ENCODE measurements at places on chromosomes 16 and 17.

DNA sequence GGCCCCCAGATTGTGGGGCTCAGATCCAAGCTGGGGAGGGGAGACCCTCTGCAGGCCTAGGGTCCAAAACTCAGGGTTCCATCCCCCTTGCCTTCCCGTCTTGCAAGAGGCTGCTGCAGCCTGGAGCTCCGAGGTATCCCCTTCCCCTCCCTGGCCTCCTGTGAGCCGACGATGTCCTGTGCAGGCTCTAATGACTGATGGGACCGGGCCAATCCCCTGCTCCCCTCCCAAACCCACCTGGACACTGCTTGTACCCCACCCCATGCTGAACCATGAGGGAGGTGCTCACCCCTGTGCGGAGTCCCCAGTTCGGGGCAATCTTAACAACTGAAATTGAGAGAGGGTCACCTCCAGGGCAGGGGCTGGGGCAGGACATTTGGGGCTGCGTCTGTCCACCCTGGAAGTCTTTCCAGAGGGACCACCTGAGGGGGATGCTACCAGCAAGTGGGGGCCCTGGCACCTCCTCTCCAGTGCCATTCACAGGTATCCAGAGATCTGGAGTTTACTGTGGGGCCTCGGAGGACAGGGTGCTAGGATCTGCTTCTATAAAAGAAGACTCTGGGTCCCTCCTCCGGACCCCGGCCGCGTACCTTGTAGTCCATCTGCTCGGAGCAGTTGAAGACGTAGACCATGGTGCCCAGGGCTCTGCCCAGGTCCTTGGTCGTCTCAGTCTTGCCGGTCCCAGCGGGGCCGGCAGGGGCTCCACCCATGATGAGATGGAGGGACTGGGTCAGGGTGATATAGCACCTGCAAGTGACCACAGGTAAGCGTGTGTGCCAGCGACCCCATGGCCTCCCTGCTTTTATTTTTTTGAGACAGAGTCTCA lies 77.3 kb downstream of the DNAH17 start:
- DNase-seq: no peak

DNA sequence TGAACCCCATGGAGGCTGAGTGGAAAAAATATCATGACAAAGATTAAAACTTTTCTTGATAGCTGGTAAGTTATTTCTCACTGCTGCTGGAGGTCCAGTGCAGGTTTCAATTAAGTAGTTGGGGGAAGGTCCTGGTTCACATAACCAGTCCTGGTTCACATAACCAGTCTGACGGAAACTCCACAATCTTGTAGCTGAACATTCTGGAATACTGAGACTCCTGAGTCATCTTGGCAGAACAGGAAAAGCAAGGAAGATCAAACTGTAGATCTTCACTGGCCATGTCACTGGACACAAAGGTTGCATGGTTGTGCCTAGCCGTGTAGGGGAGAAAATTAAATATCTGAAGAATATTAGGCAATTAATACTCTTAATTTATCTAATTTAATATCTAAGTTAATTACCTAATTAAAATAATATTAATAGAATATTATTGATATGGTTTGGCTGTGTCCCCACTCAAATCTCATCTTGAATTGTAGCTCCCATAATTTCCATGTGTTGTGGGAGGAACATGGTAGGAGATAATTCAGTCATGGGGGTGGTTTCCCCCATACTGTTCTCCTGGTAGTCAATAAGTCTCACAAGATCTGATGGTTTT lies 48.6 kb upstream of the CNTNAP4 start:
- no peak for DNase-seq

- no peak for DNase-seq
Observed at GRCh38 chr17:61425682-61426481, 26.2 kb downstream of the TBX2 start.

DNA sequence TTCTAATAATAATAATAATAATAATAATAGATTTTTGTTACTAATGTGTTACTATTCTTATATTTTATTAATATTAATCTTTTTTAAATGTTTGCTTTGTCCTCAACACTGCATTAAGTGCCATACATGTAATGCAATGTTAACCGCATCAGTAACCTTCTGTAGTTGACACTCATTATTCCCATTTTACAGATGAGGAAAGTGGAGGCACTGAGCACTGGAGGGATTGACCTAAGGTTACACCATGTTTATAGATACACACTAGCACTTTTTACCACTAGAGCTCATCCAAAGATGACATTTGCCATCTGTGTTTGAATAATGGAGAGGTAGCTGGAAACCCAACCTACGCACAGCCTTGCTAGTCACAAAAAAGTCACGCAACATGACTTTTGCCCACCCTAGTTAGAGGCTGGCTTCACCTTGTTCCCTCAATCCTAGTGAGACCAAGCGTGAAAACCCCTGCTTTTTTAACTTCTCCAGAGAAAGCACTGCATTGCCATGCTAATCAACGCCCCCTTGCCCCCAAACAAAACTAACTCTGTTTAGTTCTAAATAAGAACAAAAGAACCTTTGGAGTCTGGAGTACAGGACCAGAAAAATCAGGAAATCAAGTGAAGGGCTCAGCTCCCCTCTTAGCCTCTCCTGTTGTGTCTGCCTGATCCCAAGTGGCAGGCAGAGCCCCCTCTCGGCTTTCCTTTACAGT lies 2.3 kb downstream of the ARSG start:
- no peak for DNase-seq

DNA sequence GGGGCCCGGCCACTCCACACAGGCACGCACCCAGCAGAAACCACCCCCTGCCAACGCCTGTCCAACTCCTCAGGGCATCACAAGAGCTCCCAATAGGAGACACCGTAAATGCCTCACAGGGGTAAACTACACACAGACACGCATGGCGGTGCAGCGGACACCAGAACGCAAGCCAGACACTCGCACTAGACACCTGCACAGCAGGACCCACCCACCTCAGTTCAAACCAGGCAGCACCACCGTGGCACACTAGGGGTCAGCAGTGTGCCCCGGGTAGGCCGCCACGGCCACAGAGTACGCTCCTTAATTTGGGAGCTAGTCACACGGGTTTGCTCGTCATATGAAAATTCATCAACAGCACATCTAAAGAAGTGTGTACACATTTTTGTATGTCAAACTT lies 3.4 kb downstream of the SLC38A10 start:
- DNase-seq: peak; percentile 80

DNA sequence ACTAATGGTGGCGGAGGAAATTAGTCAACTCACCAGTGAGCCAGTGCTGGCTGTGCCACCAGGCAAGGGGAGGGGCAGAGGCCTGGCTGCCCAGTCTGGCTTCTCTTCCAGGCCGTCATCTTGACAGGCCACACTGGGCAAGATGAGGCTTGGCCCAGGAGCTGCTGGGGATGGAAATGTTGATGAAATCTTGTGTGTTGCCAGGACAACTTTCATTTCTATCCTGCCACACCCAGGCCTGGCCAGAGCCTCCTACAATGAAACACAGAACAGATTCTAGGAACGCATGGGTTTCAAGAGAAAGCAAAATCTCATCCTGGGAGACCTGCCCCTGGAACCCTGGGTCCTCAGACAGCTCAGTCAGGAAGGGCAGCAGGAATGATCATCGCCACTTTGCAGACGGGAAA lies 9.3 kb downstream of the HEXIM2 start:
- DNase-seq: peak; percentile 84

DNA sequence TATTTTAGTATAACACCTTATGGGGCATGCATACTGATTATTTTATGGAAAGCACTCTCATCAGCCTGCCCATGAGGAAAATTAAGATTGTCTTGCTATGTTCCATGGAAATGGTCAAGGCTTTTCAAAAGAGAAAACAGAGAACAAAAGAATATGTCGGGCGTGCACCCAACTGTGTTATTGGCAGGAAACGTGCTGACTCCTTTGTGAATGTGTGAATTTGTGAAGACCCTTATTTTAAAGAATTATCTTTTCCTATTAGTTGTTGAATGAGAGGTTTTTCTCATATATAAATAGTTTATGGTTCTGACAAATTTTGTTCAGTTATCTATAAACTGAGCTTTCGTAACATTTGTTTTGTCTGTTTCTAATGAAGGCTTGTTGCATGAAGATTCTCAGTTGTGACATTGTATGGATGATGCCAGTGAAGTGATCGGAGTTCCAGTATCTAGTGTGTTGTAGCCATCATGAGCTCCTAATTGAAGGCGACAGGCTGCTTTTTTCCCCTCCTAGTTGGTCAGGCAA lies 180.0 kb downstream of the BCAS3 start:
- no peak for DNase-seq

DNA sequence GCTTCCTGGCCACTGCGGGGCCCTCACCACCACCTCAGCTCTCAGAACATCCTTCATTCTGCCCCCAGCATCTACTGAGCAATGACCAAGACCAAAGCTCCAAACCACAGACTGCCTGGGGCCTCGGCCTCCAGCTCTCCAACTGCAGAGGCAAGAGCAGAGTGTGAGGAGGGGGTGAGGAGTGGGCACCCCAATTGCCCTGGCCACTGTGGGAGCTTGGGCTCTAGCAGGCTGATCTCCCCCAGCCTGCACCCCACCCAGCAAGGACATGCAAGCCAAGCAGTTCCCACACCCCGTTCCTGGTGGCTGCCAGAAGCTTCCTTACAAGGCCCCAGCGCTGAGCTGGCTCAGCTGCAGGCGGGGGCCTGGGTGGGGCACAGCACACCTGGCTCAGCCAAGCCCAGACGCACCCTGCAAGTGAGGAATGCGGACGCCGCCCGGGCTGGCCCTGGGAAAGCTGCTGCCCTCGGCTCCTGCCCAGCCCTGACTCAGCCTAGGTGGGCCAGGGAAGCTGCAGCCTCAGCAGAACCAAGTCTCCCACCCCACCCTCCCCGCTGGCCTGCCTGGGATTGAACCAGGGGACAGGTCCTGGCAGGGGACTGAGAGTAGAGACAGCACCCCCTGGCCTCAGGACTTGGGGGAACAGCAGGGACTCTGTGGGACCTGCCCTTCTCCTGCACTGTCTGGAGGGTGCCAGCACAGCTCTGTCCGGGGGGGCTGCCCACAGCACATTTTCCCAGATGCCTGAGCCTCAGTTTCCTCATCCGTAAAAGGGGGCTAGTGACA lies 29.7 kb upstream of the KRT17 start:
- DNase-seq: peak; percentile 85

GRCh38 chr17:64683796-64684195 lies 21.7 kb upstream of the SMURF2 start:
- DNase-seq: no peak

DNA sequence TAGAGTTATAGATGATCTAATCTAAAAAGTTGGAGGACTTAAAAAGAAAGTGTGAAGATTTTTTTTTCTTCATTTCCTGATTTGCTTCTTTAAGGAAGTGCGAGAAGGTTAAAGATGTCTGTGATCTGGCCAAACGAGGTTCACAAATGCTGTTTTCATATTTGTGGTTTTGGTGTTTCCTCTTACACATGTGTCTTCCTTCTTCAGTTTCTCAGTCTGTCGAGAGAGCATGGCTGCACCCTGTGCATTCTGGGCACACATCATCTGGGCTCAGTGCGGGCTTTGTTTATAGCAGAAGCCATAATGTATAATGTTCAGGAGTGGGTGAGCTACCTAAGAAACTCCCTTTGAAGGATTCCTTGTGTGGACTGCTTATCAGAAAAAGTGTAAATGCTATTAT lies 260.4 kb upstream of the TBX2 start:
- peak; percentile 70 for DNase-seq

GRCh38 chr16:20865420-20866131 lies 34.6 kb downstream of the DCUN1D3 start:
- DNase-seq: peak; percentile 51

DNA sequence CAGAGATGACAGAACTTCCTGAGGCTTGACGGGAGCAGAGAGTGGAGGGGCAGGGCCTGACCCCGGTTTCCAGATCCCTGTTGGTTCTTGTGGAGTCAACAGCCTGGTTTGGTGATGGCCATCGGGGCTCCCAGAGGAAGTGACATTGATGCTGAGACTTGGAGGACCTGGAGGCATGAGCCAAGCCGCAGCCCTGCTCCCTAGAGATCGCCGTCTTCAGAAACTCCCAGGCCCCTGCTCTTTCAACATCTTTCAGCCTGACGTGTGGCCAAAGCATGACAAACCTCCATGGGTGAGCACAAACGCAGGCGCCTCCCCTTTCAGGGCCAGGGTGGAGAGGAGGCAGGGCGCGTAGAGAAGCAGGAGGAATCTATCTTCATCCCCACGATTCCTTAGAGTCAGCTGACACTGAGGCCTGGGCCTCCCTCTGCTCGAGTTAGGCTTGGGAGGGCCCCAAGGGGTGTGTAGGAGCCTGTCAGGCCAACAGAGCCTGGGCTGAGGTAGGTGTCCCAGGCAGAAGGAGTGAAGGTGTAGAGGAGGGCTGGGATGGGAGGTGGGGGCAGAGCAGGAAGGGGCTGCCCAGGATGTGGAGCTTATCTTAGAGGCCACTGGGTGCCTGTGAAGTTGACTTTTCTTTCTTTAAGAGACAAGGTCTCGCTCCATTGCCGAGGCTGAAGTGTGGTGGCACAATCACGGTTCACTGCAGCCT lies 56.1 kb upstream of the MED9 start:
- no peak for DNase-seq

GRCh38 chr16:25110387-25110947 lies 1.1 kb upstream of the LCMT1 start:
- DNase-seq: no peak

All from kidney tubule cell (primary cell).